ENCODE measurements at places on chromosomes 16 and 17.

- DNase-seq: no peak
These were observed 30.3 kb downstream of the ATPAF2 start for GRCh38 chr17:18008496-18009268.

- no peak for DNase-seq
These were observed 35.8 kb downstream of the LITAF start for GRCh38 chr16:11550791-11551498.

DNA sequence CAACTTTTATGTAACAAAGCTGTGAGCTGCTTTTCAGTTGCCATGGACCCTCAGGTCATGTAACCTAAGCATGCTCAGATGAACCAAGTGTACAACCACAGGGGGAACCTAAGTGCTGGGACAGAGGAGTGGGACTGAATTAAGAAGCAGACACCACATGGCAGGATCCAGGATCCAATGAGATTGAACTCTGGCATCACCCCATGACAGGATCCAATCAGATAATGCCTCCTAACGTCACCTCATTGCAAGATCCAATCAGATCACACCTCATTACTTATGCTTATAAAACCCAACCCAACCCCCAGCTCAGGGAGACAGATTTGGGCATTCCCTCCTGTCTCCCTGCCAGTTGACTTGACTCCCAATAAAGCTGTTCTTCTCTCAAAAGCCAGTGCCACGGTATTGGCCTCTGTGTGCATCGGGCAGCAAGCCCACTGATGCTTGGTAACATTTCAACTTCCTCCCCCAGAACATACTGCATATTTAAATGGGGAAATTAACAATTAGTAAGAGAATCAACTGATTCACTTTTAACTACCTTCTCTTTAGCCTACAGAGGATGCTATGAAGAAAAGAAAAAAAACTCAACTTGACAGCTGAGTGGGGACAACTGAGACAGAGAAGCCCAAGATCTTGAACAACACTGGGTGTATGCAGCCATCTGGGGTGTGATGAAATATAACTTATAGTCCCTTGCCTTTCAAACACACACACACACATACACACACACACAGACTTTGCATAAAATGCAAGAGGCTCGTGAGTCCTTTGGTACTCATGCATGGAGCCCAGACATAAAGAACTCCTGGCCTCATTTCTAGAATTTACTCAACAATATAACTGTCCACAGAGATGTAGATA lies 148.4 kb downstream of the SLC39A11 start:
- peak; percentile 9 for DNase-seq

GRCh38 chr17:72030067-72030899 lies 90.5 kb upstream of the SOX9 start:
- DNase-seq: peak; percentile 83

- DNase-seq: no peak
These were observed 18.5 kb upstream of the SPDYE4 start for GRCh38 chr17:8776881-8777280.

Data from GM12865 (cell line).